ENCODE measurements at places on chromosomes 12 and 14.

GRCh38 chr14:100288382-100289185, 17.7 kb downstream of the SLC25A29 start:
- DNase-seq: no peak

- no peak for DNase-seq
Observed at GRCh38 chr12:46152456-46152855, 116.4 kb downstream of the SLC38A1 start.

- no peak for DNase-seq
Observed at GRCh38 chr14:57692671-57693070, 173.2 kb downstream of the SLC35F4 start.

DNA sequence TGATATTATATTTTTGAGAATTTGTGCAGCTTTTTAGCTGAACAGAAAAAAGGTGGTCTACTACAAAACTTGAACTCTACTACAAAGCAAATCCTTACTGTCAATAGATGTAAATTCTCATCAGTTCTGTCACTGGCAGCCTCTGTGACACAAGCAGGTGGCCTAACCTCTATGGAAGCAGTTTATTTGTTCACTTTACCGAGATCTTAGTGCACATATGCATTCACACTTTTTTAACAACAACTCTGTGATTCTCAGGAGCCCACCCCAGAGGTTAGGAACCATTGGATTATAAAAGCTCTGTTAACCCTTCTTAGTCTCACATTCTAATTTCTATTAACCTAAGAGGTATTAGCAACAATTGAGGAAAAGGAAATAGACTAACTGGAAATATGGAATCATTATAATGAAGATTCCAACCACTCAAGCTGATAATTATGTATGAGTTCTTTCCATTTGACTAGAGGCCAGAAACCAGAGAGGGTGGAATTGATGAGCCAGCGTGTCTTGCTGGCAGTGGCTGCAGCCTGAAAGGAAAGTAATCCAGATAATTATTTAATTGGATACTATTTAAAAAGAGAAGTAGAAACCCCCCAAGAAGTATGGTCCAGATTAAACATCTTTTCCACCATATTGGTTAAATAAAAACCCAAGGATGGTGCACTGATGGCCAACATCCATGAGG, 451.1 kb downstream of the TMEM117 start:
- DNase-seq: no peak

GRCh38 chr14:65249471-65250161, 147.3 kb upstream of the MAX start:
- no peak for DNase-seq

DNA sequence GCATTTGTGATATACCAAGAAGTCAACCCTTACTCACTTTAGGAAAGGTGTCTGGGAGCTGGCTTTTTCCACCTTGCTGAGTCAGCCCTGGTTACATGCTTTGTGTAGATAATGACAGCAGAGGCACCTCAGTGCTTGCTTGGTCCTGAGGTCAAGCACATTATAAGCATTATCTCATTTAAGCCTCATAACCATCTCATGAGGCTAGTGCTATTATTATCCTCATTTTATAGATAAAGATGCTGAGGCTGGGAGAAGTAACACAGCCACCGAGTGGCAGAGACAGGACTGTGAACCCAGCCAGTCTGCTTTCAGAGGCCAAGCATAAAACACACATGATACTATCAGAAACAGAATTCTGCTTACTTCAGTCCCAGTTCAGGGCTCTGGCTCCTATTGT, 29.4 kb downstream of the MAX start:
- DNase-seq: no peak

GRCh38 chr14:20782280-20782890, 1.3 kb downstream of the RNASE6 start:
- no peak for DNase-seq

DNA sequence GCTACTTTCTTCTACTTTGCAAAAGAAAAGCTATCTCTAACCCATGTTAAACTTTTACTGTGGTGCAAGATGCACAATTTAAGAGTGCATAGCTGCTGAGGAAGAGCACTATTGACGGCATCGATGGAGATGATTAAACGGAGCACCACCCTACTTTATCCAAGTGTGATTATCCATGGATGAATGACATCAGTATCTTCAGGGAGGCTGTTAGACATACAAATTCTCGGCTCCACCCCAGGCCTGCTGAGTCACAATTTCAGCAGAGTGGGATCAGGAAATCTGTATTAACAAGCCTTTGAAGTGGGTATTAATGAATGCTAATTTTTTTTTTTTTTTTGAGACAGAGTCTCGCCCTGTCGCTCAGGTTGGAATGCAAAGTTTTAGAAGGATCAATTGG, 16.2 kb downstream of the SLC2A14 start:
- no peak for DNase-seq

GRCh38 chr12:109160433-109160832, 44.0 kb downstream of the ACACB start:
- DNase-seq: no peak

GRCh38 chr14:77128414-77128891, 13.1 kb downstream of the ZDHHC22 start:
- no peak for DNase-seq

GRCh38 chr12:78559416-78559815, 305.2 kb upstream of the SYT1 start:
- no peak for DNase-seq

- DNase-seq: no peak
Observed at GRCh38 chr14:23431486-23431885, 4.0 kb downstream of the MYH7 start.

DNA sequence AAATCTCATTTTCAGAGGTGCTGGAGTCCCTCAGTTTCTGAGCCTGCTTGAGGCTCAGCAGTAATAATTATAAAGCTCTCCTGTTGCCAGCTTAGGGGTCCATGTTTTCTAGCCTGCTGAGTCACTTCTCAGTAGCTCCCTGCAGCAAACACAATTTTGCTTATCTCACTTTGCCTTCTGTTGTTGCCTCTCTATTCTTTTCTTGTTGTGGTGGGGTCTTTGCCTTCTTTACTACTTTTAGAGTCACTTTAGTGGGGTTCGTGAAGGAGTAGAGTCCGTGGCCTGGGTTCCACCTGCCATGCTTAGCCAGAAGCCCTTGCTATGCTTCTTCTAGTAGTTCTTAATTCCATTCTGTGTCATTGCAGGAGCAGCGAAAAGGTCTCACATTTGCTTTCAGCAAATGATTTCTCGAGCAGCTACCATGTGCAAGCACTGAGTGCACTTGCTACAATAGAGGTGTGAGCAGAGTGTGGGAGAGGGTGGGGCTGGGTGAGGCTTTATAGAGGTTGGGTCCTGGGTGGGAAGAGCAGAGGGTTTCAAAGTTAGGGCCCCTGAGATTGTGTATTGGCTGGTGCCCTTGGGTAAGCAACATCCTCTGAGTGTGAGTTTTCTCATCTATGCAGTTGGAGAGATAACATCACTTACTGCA, 114.3 kb downstream of the ADCK1 start:
- DNase-seq: no peak

GRCh38 chr12:126519833-126520232, 1454.6 kb downstream of the AACS start:
- DNase-seq: no peak

All from NCI-H1436 (cell line).